Activated CD4-positive, alpha-beta T cell treated with anti-CD3 and anti-CD28 coated beads, Interleukin-2, amount 50 U/mL, for 24 hours (primary cell): ENCODE measurements at places on chromosomes 3 and 15.

- DNase-seq: no peak
Observed at GRCh38 chr3:186454881-186455703, 89.1 kb downstream of the CRYGS start.

GRCh38 chr3:152516216-152516615 lies 247.5 kb downstream of the MBNL1 start:
- no peak for DNase-seq

GRCh38 chr15:66065325-66065724 lies 188.2 kb downstream of the MEGF11 start:
- no peak for DNase-seq

DNA sequence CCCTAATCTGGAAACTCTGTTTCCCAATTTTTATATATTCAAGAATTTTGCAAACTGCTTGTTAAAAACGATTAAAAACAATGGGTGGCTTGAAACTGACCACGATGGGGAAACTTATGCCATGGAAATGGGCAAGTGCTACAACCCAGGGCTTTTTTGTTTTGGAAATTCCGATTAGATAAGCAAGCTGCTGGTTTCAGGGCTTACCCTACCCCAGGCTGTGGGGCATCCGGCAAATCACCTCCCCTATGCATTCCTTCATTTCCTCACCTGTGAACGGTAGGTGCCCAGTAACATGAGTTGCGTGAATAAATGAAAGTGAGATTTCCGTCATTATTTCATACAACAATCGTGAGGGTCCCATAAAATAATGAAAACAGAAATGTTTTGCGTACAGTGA lies 34.3 kb downstream of the ST6GAL1 start:
- no peak for DNase-seq
